Kidney (tissue), 22 donors: ENCODE measurements at places on chromosomes 3 and 15. TPM values are rescaled to one million over a fixed set of nuclear protein-coding genes. Genes with fewer than 3 reads are reported as not detected.

INSYN1 gene
- 4.2 TPM for total RNA-seq

TTLL13 gene
- 0.54 TPM for total RNA-seq

IL17RB gene
- total RNA-seq = 27.7 TPM

DUOXA1 gene
- total RNA-seq = 1.4 TPM

- H3K27me3 ChIP-seq = no peaks in the 10 kb centered on the region
- no peak overlapping the region for H3K27ac ChIP-seq
- H3K36me3 ChIP-seq = no peaks in the 10 kb centered on the region
- DNase-seq = peak; percentile 3
- no peak overlapping the region for H3K4me3 ChIP-seq
- no peaks in the 10 kb centered on the region for H3K4me1 ChIP-seq
These were observed 185.8 kb upstream of the ROBO1 start for GRCh38 chr3:79953591-79954101.

DNA sequence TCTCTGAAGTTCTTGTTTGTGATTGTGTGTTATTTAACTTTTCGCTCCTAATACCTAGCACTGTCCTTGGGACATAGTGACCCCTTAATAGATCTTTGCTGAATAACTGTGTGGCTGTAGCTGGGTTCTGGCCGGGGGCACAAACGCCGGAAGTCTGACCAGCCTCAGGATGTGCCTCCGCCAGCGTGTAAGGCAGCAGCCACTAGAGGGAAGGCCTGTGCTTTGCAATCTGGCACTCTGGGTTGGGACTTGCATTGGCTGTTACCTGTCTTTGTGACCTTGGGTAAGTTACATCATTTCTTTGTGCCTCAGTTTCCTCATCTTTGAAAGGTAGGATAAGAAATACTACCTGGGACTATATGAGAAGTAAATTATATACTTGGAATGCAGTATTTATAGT is 158.7 kb downstream of the GHSR start:
- no peaks in the 10 kb centered on the region for H3K4me1 ChIP-seq
- peak overlapping the region; percentile 34 for H3K27ac ChIP-seq
- no peak overlapping the region for H3K4me3 ChIP-seq

- H3K27me3 ChIP-seq = no peaks in the 10 kb centered on the region
- DNase-seq = no peak
- no peak overlapping the region for H3K4me3 ChIP-seq
- peaks cover 8% of the 10 kb centered on the region for H3K4me1 ChIP-seq
These were observed 143.4 kb upstream of the TSC22D2 start for GRCh38 chr3:150264561-150265279.

DNA sequence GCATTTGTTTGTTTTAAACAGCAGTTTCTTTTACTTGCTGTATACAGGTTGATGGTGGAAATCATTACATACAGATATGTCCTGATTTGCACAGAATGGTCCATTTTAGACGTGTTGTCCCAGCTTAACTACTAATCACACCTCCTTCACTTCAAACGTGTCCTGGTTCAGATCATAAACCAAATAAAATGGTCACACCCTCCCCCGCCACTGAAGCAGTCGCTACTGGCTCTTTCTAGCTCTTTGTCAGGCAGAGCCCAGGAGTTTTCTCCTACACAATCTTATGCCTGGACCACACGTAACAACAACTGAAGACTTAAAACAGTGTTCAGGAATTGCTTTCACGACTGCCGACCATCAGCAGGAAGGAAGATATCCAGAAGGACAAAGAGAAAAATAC is 73.6 kb downstream of the MESD start:
- no peaks in the 10 kb centered on the region for H3K27me3 ChIP-seq
- H3K4me3 ChIP-seq = no peak overlapping the region
- H3K36me3 ChIP-seq = no peaks in the 10 kb centered on the region
- no peak overlapping the region for H3K27ac ChIP-seq
- H3K4me1 ChIP-seq = no peaks in the 10 kb centered on the region

DNA sequence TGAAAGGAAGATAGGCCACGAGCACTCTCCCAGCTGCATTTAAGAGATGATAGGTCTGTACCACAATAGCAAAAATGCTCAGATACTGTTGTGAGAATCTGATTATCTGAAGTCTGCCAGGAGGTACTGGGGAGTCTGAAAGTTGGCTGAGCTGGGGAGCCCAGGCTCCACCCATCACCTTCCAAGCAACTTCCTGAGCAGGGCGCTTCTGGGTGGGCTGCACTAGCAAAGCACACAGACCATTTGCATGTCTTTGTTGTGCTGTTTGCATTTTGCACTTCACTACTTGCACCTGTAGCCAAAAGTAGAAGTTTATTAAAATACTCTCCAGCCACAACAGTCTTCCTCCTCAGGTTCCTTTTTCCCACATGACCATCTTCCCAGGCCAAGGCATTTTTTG is 133.2 kb downstream of the ALDH1A2 start:
- no peak overlapping the region for H3K4me3 ChIP-seq
- H3K27me3 ChIP-seq = no peaks in the 10 kb centered on the region
- no peak overlapping the region for H3K27ac ChIP-seq

GRCh38 chr3:97816811-97817210 is 5.0 kb upstream of the CRYBG3 start:
- H3K27me3 ChIP-seq = no peaks in the 10 kb centered on the region
- H3K4me3 ChIP-seq = no peak overlapping the region
- no peak overlapping the region for H3K27ac ChIP-seq
- no peaks in the 10 kb centered on the region for H3K4me1 ChIP-seq
- no peak for DNase-seq

GRCh38 chr3:8986741-8987140 is 23.5 kb upstream of the RAD18 start:
- no peaks in the 10 kb centered on the region for H3K4me1 ChIP-seq
- no peaks in the 10 kb centered on the region for H3K27me3 ChIP-seq
- no peak overlapping the region for H3K27ac ChIP-seq
- no peak for DNase-seq
- H3K4me3 ChIP-seq = no peak overlapping the region

GRCh38 chr3:173841334-173841733 is 443.8 kb downstream of the NLGN1 start:
- H3K27ac ChIP-seq = no peak overlapping the region
- no peaks in the 10 kb centered on the region for H3K4me1 ChIP-seq
- H3K4me3 ChIP-seq = no peak overlapping the region
- H3K36me3 ChIP-seq = no peaks in the 10 kb centered on the region
- no peaks in the 10 kb centered on the region for H3K27me3 ChIP-seq

- no peak for DNase-seq
- no peaks in the 10 kb centered on the region for H3K4me1 ChIP-seq
- no peak overlapping the region for H3K4me3 ChIP-seq
These were observed 36.2 kb downstream of the PFN2 start for GRCh38 chr3:149934524-149934923.

- H3K27me3 ChIP-seq = no peaks in the 10 kb centered on the region
- no peak for DNase-seq
- H3K4me1 ChIP-seq = no peaks in the 10 kb centered on the region
- H3K27ac ChIP-seq = no peak overlapping the region
- H3K4me3 ChIP-seq = no peak overlapping the region
- H3K36me3 ChIP-seq = no peaks in the 10 kb centered on the region
These were observed 18.0 kb upstream of the COMMD2 start for GRCh38 chr3:149770246-149770645.

GRCh38 chr15:67358812-67359211 is 104.2 kb downstream of the IQCH start:
- no peaks in the 10 kb centered on the region for H3K27me3 ChIP-seq
- no peaks in the 10 kb centered on the region for H3K36me3 ChIP-seq
- H3K4me3 ChIP-seq = no peak overlapping the region
- H3K27ac ChIP-seq = no peak overlapping the region

DNA sequence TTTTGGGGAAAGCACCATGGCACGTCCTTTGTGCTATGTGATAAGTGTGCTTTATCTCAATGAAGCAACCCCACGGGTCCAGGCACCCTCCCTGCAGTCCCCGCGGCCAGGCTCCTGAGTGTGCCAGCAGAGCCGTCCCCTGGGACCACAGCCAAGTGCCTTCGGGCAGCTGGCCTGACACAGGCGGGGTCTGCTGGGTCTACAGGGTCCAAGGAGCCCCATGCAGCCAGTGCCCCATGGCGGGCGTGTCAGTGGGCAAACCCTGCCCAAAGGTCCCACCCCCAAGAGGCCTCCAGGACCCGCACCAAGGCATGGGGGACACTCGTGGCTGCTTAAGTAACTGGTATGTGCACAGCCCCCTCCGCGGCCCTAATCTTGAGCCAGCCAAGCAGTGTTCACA is 35.3 kb downstream of the KLHL25 start:
- no peaks in the 10 kb centered on the region for H3K27me3 ChIP-seq
- peaks cover 17% of the 10 kb centered on the region for H3K4me1 ChIP-seq
- DNase-seq = no peak
- H3K27ac ChIP-seq = no peak overlapping the region

- peaks cover 12% of the 10 kb centered on the region for H3K4me1 ChIP-seq
- DNase-seq = no peak
These were observed 19.0 kb downstream of the SQOR start for GRCh38 chr15:45653702-45654424.

GRCh38 chr3:114624047-114624445 is 330.2 kb downstream of the TIGIT start:
- no peaks in the 10 kb centered on the region for H3K27me3 ChIP-seq
- H3K4me1 ChIP-seq = peaks cover 43% of the 10 kb centered on the region
- H3K4me3 ChIP-seq = peak overlapping the region; percentile 52

GRCh38 chr3:71318458-71318827 is 265.1 kb downstream of the FOXP1 start:
- DNase-seq = no peak
- no peaks in the 10 kb centered on the region for H3K36me3 ChIP-seq
- no peak overlapping the region for H3K4me3 ChIP-seq
- peaks cover 2% of the 10 kb centered on the region for H3K4me1 ChIP-seq

DNA sequence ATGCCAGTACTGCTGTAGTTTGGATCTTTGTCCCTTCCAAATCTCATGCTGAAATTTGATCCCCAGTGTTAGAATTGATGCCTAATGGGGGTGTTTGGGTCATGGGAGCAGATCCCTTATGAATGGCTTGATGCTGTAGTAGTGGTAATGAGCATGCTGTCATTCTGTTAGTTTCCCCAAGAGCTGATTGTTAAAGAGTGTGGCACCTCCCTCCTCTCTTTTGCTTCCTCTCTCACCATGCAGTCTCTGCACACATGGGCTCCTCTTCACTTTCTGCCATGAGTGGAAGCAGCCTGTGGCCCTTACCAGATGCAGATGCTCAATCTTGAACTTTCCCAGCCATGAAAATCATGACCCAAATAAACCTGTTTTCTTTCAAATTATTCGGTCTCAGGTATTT is 141.3 kb upstream of the DPPA4 start:
- no peak overlapping the region for H3K27ac ChIP-seq
- no peaks in the 10 kb centered on the region for H3K4me1 ChIP-seq
- H3K27me3 ChIP-seq = no peaks in the 10 kb centered on the region
